ENCODE measurements at places on chromosomes 11 and 22.

DNA sequence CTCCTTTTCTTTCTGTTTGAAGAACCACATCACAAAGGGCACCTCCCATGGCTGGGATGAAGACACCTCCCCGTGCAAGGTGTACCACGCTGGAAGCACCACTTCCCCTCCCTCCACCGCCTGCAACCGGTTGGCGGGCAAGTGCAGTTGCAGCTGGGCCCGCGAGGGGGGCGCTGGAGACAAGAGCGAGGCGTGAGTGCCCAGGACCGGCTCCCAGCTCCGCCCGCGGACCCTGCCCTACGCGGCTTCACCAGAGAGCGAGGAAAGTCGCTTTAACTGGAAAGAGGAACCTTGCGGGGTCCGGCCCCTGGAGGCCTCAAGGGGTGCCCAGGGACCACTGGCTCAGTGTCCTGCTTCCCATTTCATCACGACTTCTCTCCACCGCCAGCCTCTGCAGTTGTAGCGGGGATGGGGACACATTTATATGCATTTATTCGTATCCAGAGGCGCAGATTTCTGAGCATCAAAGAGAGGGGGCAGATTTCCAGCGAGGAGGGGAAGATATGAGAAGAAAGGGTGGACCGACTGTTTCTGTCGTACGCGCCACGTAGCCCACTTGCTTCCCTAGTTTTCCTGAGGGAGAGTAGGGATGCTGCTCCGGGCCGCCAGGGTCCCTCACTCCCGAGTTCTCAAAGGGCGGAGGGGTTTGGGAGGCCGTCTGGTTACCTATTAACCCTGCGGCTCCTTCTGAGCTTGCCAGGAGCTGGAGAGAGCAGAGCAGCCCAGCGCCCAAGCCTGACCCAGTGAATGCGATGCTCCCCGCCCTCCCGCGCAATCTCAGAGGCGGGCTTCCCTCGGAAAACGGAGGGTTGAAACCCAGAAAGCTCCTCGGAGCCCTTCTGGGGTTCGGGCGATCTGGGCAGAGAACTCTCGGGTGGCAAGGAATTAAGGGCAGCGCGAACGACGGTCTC is 3.5 kb downstream of the ESAM start:
- peaks cover 64% of the 10 kb centered on the region for H3K27me3 ChIP-seq
- peak; percentile 70 for DNase-seq
- H3K36me3 ChIP-seq = no peaks in the 10 kb centered on the region
- no peaks in the 10 kb centered on the region for H3K4me1 ChIP-seq

GRCh38 chr11:24560324-24560723 is 63.5 kb downstream of the LUZP2 start:
- H3K36me3 ChIP-seq = no peaks in the 10 kb centered on the region
- no peak overlapping the region for H3K4me3 ChIP-seq
- H3K27ac ChIP-seq = no peak overlapping the region
- no peaks in the 10 kb centered on the region for H3K4me1 ChIP-seq
- no peaks in the 10 kb centered on the region for H3K27me3 ChIP-seq

GRCh38 chr11:112902361-112903011 is 58.7 kb upstream of the NCAM1 start:
- no peak overlapping the region for H3K27ac ChIP-seq
- H3K4me3 ChIP-seq = no peak overlapping the region
- no peaks in the 10 kb centered on the region for H3K4me1 ChIP-seq
- no peaks in the 10 kb centered on the region for H3K27me3 ChIP-seq

- no peaks in the 10 kb centered on the region for H3K36me3 ChIP-seq
- H3K27me3 ChIP-seq = peaks cover 13% of the 10 kb centered on the region
Measured at GRCh38 chr22:49582181-49582580, 245.5 kb downstream of the BRD1 start.

DNA sequence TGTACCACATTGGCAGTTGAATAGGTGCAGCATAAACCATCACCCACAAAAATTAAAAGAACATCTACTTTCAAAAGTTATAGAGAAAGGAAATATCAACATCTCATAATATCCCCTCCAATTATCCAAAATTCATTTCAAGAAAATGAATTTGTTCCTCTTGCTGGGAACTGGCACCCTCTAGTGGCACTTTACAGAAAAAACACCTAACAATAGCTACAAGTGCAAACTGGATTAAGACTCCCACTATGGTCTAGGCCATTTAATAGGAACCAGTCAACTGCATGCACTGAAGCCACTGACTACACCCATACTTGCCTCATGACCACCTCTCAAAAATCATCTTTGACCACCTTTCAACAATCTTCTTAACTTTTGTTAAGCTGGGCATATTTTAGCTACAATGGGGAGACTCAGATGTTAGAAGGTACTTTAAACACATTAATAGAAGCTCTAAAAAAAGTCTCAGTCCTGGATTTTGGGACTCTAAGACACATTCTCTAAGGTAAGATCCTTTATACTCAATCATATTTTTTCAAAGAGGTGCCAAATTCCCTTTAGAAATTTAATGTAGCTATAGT is 17.3 kb downstream of the TRAF6 start:
- H3K36me3 ChIP-seq = no peaks in the 10 kb centered on the region
- H3K4me1 ChIP-seq = no peaks in the 10 kb centered on the region
- no peak overlapping the region for H3K4me3 ChIP-seq
- H3K27ac ChIP-seq = no peak overlapping the region
- DNase-seq = no peak
- H3K27me3 ChIP-seq = no peaks in the 10 kb centered on the region

GRCh38 chr11:60428517-60428916 is 855 bp upstream of the MS4A5 start:
- H3K4me3 ChIP-seq = no peak overlapping the region
- H3K27ac ChIP-seq = no peak overlapping the region
- H3K36me3 ChIP-seq = no peaks in the 10 kb centered on the region
- H3K27me3 ChIP-seq = no peaks in the 10 kb centered on the region
- no peak for DNase-seq

Measured in breast epithelium (tissue), 4 donors.